ENCODE measurements at places on chromosomes 7 and 10.

GRCh38 chr7:122413339-122413738 lies 108.8 kb upstream of the FEZF1 start:
- no peak for DNase-seq

GRCh38 chr10:8315619-8316021 lies 261.1 kb downstream of the GATA3 start:
- DNase-seq = no peak

DNA sequence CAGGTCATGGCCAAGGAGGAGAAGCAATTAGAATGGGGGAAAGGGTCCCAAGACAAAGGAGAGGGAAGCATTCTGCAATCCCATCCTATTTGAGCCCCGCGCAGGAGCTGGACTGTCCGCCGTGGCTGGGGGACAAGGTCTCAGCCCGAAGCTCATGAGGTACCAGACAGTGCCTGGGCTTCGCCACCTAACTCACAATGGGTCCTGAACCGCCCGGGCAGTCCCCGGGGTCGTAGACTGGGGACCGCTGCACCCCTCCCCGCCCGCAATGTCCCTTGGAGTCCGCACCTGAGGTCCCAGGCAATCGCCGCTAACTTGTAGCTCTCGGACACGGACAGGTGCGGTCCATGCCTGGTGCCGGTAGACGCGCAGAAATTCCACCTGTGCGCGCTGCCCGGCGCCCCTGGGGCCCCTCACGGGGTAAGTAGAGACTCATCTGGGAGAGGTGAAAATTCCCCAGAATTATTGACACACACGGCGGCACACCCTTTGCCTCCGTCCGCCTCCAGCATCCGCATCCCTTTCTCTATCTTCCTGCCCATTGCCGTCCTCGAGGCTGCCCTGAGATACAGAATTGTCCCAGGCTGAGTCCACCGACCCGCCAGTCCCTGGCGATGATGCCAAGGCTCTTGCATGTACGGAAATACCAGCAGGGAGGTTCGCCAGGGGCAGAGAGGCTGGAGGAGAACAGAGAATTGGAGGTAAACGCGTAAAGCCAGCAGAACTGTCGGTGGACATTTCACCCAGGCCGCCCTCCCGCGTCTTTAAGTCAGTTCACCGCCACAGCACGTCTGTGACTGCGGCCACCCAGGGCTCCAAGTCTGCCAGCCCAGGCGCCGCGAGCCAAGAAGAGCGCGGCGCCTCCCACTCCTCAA lies 1.8 kb downstream of the CHRM2 start:
- DNase-seq = peak; percentile 12

DNA sequence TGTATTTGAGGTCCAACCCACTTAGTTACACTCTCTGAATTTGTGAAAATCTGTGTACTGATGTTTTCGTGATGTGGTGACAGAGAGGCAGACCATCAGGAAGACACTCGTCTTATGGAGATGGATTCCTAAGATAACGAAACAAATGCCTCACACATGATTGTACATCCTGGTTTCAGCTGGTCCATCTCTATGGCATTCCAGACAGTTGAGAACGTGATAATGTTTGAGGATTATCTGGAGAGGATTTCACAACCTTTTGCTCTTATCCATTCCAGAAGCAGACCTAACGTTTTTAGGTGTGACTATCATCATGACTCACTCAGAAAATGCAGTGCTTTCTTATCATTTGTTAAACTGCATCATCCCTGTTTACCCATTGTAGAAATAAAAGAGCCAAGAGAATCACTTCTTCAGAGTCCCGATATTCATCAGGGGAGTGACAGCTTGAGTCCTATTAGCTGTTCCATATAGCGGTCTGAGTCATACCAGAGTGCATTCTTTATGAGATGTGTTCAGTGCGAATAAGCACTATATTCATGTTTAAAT lies 74.5 kb downstream of the BMPER start:
- no peak for DNase-seq

- DNase-seq = peak; percentile 40
These were observed 4.4 kb downstream of the RPS24 start for GRCh38 chr10:78038105-78038504.

- DNase-seq = no peak
These were observed 9.3 kb downstream of the FXYD4 start for GRCh38 chr10:43380610-43381222.

DNA sequence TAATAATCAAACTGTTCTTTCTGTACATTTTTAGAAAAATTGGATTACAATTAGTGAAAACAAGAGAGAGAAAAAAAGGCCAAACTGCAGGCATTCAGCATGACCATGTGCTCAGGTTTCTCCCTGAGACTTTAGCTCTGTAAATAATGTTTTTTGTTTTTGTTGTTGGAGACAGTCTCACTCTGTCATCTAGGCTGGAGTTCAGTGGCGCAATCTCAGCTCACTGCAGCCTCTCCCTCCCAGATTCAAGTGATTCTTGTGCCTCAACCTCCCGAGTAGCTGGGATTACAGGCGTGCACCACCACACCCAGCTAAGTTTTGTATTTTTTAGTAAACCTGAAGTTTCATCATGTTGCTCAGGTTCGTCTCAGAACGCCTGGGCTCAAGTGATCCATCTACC lies 23.0 kb downstream of the BZW2 start:
- no peak for DNase-seq

DNA sequence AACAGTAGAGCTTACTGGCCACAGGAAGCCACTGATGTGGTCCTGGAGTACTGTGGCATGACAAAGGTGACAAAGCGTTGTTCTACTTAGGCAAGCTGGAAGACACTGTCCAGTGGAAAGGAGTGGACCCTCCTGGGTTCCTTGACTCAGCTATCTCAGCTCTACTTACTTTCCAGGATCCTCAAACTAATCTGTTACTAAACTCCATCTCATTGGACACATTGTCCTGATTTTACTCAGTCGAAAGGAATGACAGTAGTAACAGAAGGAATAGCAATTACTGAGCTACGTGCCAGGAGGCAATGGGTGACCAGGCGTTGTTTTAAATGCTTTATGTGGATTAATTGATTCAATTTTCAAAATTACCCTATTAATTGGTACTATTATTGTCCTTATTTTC lies 41.6 kb downstream of the ABLIM1 start:
- no peak for DNase-seq

- peak; percentile 88 for DNase-seq
These were observed at the start of gene HOXA7 for GRCh38 chr7:27156508-27156898. TSS of gene HOXA7 (minus strand) at chr7:27156675. CDS start at chr7:27156545, 130 bp downstream.

DNA sequence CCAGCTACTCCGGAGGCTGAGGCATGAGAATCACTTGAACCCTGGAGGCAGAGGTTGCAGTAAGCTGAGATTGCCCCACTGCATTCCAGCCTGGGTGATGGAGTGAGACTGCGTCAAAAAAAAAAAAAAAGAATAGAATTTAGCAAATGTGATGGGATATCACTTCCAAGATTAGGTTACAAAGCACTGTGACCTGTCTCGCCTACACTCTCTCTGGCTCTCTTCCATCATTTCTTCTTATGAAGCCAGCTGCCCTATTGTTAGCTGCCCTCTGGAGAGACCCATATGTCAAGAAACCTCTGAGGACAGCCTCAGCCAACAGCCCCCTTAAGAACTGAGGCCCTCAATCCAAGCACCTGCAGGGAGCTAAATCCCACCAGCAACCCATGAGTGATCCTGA lies 28.2 kb downstream of the ARHGAP21 start:
- DNase-seq = no peak

GRCh38 chr7:45219130-45219529 lies 61.5 kb downstream of the RAMP3 start:
- no peak for DNase-seq

DNA sequence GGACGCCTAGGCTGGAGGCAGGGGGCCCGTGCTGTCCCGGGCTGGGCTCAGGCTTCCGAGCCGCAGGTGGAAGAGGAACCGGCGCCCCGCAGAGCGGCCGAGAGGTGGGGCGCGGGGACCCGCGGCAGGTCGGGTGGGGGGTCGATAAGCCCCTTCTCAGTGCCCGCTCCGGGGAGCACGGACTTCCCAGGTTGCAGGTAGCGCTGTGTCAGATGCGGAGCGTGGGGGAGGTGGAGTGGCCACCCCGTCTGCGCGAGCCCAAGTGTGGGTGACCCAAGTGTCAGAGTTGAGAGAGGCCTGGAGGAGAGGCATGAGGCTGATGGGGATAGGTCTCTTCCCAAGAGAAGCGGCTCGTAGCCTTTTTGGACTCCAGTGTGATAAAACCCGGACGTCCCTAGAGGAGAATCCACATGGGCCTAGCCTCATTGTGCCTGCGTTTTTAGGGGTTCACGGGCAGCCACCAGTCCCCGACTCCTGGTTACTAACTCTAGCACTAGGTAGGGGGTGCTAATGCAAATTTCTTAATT lies 580 bp downstream of the EEPD1 start:
- no peak for DNase-seq

DNA sequence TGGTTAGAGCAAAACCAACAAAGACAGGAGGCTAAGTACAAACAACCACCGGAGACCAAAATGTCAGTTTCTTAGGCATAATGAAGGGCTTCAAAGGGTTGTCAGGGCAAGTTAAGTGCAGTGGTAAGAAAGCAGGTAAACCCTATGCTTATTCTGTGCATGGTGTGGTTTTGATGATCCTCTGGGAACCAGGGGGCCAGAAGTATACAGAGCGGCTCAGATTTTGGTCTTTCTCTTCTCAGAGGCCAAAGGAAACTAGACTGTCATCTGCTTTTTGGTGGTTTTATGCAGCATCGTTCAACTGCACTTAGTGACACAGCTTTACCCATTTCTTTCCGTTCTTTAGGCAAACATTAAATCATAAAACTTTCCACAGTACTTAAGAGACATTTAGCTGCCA lies 332.7 kb upstream of the CELF2 start:
- no peak for DNase-seq

DNA sequence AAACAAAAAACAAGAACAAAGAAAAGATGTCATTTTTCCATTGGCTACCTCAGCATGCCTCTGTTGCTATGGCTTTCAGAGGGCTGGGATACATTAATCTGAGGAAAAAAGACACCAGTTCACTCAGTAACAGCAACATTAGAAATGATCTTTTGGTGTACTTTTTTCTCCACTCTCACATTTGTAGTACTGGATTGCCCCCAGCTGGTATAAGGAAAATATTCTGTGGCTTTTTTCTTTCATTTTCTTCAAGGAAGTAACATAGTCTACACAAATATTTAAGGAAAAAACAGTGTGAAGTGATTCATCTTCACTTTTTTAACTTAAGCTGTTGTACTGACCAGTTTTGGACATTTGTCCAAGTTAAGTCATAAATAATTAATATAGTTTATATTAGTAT lies 482.3 kb downstream of the SORCS1 start:
- no peak for DNase-seq

- peak; percentile 29 for DNase-seq
These were observed 69.0 kb downstream of the CREB5 start for GRCh38 chr7:28481091-28481926.

DNA sequence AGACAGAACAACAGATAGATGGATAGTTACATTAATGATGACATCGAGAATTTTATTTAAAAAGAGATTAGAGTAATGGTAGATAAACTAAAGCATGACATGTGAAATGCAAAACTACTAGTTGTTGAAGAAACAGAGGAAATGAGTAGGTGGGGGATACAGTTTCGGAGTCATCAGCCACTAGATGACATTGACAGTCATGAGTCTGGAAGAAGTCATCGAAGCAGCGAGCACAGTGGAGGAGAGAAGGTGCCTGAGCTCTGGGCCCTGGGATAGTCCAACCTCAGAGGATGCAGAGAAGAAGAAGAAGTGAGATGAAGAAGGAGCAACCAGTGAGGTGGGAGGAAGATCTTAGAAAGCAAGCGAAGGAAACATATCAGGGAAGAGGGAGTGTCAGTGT lies 20.2 kb upstream of the SEC61A2 start:
- DNase-seq = no peak

DNA sequence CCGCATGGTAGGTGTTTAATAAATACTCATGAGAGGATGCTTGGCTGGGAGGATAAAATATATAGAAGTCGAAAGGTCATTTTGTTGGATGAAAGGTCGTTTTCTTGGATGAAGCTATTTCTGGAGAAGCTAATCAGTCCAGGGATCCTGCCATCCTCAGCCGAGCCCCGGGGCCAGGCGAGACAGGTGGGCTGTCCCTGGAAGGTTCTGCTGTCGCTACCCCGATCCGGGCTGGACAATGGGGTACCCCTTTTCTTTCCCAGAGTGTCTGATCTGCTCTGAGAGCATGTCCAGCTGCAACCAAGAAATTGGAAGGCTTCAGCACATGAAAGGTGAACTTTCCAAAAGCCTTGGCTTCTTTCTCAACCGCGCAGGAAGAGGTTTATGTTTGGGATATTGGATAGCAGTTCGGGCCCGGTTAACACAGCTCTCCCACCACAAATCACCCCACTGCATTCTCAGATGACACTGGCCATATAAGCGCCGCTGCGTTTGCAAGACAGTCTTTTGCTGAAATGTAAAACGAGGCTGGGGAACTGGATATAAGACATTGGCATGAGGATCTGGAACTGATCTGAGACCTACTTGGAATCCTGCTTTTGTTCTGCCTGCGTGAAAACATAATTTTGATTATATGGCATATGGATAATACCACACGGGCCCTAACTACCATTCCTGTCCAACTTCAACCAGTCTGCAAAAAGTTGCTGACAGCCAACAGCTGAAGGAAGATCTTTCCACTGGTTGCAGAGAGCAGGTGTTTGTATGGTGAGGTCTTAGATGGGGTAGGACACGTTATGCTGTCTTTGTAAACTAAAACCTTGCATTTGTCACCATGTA lies 31.2 kb upstream of the MSRB2 start:
- DNase-seq = no peak

DNA sequence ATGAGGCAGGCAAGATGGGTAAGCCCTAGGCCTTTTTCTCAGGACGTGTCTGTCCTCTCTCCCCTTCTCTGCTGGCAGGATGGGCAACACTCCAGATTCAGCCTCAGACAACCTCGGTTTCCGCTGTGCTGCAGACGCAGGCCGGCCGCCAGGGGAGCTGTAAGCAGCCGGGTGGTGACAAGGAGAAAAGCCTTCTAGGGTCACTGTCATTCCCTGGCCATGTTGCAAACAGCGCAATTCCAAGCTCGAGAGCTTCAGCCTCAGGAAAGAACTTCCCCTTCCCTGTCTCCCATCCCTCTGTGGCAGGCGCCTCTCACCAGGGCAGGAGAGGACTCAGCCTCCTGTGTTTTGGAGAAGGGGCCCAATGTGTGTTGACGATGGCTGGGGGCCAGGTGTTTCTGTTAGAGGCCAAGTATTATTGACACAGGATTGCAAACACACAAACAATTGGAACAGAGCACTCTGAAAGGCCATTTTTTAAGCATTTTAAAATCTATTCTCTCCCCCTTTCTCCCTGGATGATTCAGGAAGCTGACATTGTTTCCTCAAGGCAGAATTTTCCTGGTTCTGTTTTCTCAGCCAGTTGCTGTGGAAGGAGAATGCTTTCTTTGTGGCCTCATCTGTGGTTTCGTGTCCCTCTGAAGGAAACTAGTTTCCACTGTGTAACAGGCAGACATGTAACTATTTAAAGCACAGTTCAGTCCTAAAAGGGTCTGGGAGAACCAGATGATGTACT lies 13.1 kb downstream of the PHKG1 start:
- peak; percentile 93 for DNase-seq

DNA sequence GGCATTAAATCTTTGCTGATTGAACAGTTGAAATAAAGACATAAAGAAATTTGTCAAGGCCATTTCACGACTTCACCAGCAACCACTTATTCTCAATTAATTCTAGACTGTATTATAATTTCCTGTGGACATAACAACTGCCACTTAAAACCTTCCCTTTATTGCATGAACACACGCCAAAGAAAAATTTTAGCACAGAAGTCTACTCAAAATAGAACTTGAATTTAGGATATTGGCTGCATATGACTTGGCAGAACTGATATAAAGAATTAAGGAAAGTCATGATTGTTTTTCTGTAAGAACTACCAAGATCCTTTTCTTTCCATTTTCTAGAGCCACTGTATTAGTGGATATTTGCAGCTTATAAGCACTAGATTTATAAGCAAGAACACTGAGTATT lies 226.5 kb upstream of the AKR1E2 start:
- DNase-seq = no peak

Measured in endothelial cell of umbilical vein (primary cell).